HuH-7 (cell line): ENCODE measurements at places on chromosomes 16 and 17.

DNA sequence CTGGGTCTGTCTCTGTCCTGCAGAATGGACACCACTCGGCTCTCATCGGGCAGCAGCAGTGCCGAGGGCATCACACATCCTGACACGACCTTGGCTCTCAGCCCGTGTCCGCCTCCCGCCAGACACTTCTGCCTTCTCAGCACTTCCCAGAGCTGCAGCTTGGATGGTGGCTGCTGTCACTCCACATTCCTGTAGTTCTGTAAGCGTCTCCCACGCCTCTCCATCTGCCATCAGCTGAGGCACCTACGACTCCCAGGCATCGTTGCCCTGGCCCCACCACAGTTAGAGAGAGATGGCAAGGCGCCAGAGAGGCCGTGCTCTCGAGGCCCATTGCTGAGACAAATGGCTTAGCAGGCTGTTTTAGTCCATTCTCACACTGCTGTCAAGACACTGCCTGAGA, 195.9 kb upstream of the CHMP6 start:
- no peak for DNase-seq

- no peak for DNase-seq
Measured at GRCh38 chr17:41718287-41718645, 6.1 kb downstream of the GAST start.

DNA sequence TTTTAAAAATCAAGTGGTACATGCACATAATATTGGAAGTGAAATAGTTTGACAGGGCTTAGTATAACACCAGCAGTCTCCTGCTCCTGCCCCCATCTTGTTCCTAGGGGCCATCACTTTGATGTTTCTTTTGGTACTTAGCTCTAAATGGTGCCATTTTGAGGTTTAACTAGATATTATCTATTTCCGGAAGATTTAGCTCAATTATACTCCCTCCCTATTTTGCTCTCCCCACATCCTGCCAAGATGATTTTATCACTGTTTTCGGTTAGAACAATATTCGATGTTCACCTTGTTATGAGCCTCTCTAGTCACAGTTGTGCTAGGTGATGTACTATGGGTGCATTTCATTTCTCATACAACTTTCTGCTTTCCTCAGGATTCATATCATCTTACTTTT, 20.0 kb upstream of the SLC35G3 start:
- DNase-seq = no peak

DNA sequence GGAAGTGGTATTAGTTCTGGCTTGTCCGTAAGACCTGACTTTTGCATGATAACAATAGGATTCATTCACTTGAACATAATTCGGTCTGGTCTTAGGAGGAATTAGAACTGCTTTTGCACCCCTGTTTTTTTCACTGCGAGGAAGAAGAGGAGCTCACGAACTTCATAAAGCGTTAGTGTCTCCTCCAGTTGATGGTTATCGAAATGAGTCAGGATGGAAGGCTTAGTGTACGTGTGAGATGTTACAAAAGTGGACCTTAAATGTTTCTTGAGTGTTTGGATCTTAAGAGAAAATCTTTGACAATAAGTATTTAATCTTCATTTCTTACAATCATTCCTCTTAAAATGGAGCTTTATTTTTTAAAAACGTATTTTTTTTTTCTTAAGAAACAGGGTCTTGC, 52.8 kb downstream of the USP10 start:
- DNase-seq = no peak

GRCh38 chr17:82961366-82962162, 117.8 kb upstream of the METRNL start:
- DNase-seq = no peak

- DNase-seq = no peak
Measured at GRCh38 chr17:43648916-43649315, 12.8 kb downstream of the MEOX1 start.

DNA sequence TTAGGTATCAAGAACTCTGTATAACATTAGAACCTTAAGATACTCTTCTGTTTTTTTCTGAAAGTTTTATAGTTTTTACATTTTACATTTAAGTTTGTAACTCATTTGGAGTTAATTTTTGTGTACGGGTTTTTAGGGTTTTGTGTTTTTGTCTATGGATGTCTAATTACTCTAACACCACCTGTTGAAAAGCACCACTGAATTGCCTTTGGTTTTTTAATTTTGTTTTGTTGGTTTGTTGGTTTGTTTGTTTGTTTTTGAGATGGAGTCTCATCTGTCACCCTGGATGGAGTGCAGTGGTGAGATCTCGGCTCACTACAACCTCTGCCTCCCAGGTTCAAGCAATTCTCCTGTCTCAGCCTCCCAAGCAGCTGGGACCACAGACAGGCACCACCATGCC, 29.8 kb upstream of the ZNF629 start:
- no peak for DNase-seq

DNA sequence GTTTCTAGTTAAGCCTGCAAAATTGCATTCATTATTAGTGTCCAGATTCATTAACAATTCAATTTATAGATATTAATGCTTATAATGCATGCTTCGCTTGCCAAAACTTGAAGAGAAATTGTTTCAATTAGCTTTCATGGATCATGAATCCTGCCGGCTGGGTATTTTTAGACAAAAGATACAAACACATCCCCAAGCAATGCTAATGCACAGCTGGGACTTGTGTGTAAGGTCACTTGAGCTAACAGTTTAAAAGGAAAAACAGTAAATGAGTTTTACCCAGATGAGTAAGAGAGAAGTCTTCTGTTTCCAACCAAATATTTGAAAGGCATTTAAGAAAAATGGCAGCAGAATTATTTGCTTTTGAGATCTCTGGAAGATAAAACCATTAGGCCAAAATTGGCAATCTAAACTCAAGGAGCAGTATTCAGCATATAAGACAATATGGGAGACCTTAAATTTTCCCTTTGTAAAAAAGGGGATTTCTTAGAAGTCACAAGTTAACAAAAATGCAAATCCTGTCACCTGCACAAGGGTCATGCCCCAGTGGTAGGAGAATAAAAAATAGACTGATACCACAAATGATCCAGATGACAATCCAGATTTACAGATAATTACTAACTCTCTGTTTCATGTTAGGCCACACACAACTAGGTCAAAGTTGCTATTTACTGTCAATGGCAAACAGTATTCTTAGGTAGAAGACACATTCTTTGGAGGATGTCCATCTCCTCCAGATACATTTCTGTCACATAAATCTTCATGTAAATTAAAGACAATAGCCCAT, 418.4 kb upstream of the PMFBP1 start:
- no peak for DNase-seq

- DNase-seq = peak; percentile 88
Measured at GRCh38 chr17:43832976-43833829, at the start of gene MPP3. TSS of gene MPP3 (minus strand) at chr17:43833146. CDS start at chr17:43831906, 1,240 bp downstream.

- DNase-seq = no peak
Measured at GRCh38 chr17:2090804-2091534, 36.1 kb downstream of the HIC1 start.

DNA sequence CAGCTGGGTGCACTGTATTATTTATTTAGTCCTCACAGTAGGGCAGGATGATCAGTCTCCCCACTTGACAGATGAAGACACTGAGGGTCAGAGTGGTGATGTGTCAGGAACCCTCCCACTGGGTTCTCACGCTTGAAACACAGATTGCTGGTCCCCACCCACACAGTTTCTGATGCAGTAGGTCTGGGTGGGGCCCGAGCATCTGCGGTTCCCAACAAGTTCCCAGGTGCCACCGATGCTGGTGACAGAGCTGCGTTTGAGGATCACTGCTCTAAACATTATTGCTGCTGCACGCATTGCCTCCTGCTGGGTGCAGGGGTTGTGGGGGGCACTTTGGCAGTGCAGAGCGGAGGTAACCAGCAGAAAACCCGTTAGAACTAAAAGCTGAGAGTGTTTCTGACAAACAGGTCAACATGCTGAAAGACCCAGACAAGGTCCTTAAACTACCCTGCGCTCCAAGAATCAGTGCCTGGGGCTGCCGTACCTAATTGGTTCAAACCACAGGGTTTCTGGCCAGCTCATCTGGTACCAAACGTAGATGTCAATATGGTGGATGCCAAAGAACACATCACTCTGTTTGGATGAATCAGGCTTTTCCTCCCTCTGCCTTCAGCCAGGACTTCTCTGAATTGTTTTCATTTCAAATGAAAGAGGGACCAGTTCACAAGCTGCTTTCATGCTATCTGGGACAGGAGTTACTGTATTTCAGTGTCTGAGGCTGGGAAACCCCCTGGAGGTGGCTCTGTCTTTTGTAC, 76.0 kb downstream of the ABCC1 start:
- no peak for DNase-seq

DNA sequence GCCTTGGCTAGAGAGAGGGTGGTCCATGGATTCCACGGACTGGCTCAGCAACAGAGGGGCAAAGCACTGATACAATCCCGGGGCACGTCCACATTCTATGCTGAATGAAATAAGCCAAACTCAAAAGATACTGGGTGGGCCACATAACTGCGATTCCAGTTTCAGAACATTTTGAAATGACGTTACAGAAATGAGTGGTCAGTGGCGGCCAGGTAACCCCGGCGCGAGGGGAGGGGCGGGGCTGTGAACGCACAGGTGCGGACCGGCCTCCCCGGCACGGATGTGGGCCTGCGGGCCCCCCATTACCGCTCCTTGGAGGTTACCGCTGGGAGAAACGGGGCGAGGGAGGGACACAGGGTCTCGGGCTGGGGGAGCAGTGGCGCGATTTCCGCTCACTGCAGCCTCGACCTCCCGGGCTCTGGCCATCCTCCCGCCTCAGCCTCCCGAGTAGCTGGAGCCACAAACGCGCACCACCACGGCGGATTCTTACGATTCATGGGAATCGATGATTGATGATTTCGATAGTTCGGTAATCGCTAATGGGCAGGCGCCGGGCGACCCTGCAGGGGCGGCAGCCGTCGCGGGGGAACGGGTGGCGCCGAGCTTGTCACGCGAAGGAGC, 559 bp downstream of the MVD start:
- DNase-seq = no peak

- no peak for DNase-seq
Measured at GRCh38 chr16:2486645-2487516, 12.0 kb downstream of the TBC1D24 start.

DNA sequence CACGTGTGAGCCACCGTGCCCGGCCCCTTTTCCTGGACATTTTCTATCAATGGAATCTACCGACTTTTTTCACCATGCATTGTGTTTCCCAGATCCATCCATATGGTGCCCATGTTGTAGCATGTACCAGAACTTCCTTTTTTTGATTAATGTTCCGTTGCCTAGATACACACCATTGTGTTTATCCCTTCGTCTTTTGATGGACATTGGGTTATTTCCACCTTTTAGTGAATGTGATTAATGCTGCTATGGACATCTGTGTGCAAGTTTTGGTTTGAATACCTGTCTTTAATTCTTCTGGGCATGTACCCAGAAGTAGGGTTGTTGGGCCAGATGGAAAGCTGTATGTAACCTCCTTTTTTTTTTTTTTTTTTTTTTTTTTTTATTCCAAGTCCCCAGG, 79.8 kb downstream of the NT5M start:
- DNase-seq = no peak

DNA sequence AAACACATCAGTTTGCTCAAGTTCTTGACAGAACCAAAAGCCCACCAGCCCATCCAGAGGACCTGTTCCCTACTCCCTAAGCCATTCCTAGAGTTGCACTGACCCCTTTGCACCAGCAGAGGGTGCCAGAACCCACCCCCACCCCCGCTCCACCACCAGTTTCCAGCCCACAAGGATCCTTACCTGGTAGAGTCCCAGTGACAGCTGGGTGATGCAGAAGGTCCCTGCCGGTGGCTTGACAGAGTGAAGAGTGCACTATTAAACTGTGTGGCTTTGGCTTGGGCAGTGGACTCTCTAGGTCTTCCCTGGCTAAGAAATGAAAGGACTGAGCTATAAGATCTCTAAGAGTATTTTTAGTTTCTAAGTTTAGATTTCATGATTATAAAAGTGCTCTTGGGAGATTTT, 73.3 kb upstream of the MTMR4 start:
- peak; percentile 88 for DNase-seq

DNA sequence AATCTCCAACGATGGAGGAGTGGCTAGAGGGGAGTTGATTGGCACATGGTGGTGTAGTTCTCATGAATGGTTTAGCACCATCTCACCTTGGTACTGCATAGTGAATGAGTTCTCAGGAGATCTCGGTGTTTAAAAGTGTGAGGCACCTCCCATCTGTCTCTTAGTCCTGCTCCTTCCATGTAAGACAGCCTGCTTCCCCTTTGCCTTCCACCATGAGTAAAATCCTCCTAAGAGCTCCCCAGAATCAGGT, 428.8 kb upstream of the MAF start:
- no peak for DNase-seq

DNA sequence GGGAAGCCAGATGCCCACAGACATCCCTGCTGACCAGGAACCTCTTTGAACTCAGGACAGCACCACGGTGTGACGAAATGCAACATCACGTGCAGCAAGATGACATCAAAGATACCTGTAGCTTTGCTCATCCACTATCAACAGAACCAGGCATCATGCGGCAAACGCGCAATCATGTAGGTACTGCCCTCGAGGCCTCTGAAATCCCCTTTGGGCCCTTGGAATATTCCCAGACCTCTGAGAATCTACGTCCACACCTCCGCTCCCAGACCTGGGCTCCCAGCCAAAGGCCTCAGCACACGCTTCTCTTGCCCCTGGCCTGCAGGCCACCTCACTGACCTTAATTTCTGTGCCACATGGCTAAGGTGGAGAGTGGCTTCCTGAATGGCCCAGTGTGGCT, 7.3 kb downstream of the CX3CL1 start:
- no peak for DNase-seq

GRCh38 chr17:601244-601925, 113.3 kb downstream of the VPS53 start:
- no peak for DNase-seq

- DNase-seq = no peak
Measured at GRCh38 chr17:79338604-79339003, 264.0 kb downstream of the ENGASE start.

GRCh38 chr17:78999947-79000395, 9.6 kb downstream of the CANT1 start:
- no peak for DNase-seq

DNA sequence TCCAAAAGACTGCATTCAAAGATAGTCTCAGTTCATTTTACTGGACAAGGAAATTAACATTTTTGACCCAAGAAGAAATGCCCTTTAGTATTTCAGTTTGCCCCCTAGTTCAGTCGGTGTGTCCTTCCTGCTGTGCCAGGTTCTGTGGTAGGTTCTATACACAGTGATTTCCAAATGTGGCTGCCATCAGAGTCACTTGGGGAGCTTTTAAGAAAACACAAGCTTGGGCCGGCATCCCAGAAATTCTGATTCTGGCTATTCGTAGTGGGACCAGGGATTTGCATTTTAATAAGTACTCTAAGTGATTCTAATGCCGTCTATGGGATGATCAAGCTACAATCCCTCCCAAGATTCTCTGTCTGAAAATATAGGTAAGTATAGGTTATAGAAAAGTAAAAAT, 10.2 kb downstream of the RSPRY1 start:
- no peak for DNase-seq

- no peak for DNase-seq
Measured at GRCh38 chr16:84806256-84806889, 13.4 kb upstream of the CRISPLD2 start.
